ENCODE measurements at places on chromosomes 4 and X. TPM values are rescaled to one million over a fixed set of nuclear protein-coding genes. Genes with fewer than 3 reads are reported as not detected.

DNA sequence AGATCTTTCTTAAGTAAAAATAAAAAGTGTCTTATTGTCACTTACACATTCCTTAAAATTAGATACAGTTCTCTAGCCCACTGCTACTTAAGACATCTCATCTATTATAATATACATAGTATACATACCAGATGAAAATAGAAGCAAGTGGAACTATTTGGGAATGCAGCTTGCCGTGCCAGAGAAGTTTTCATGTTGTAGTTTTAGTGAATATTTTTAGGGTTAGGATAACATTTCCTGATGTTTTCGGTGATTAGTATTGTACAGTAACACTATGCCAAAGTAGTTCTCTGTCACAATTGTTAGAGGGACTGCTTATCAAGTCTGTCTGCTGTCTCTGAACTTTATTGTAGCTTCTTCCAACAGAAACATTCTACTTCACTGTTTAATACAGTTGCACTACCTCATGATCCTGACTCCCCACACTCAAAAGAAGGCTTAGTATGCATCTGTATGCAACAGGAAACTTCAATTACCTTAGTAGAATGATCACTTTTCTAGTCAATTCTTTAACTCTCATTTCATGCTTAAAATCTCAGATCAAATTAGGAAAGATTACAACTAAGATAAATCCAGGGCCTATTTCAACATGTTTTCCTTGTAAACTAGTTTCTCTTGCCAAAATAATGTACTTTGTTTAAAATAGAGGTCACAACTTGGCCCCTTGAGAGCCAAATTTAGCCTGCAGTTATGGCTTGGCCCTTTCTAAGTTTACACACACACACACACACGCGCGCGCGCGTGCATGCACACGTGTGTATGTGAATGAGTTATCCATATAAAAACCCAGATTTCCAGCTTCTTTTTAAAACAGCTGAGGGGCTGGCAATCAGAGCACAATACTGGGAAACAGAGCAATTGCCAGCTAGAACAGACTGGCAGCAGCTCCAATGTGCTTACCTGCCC lies 42.3 kb upstream of the SRPX start:
- no peak for DNase-seq

GRCh38 chrX:136708348-136708747 lies 60.4 kb downstream of the CD40LG start:
- no peak for DNase-seq

GRCh38 chr4:47485768-47486167 lies 693 bp downstream of the ATP10D start:
- no peak for DNase-seq

GRCh38 chr4:72313121-72313520 lies 255.9 kb downstream of the ADAMTS3 start:
- no peak for DNase-seq

- DNase-seq = no peak
These were observed 25.2 kb upstream of the GLOD5 start for GRCh38 chrX:48736303-48736702.

- no peak for DNase-seq
These were observed 2.8 kb downstream of the MXD4 start for GRCh38 chr4:2259036-2259540.

- DNase-seq = no peak
These were observed at the start of gene FOXP3 for GRCh38 chrX:49264460-49264859. TSS of gene FOXP3 (minus strand) at chrX:49264710. CDS start at chrX:49258505, 6,205 bp downstream.

DNA sequence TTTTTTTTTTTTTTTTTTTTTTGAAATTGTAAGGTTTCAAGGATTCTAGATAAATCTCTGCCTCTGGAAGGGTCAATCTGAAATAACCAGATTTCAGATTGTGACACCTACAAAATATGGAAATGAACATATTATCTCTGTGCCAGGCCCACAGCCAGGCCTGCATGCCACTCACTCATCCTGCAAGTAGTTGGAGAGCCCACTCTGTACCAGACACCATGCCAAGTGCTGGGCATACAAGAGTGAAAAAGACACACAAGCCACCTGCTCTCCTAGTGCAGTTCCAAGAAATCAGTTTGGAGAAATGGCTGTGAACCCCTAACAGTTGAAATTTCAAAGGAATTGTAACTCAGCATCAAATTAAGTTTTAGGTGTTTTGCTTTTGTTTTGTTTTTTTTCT lies 145.9 kb upstream of the NOCT start:
- DNase-seq = no peak

GRCh38 chrX:94686071-94686470 lies 1012.1 kb downstream of the FAM133A start:
- no peak for DNase-seq

GRCh38 chrX:53621418-53621986 lies 65.0 kb downstream of the HUWE1 start:
- no peak for DNase-seq

DNA sequence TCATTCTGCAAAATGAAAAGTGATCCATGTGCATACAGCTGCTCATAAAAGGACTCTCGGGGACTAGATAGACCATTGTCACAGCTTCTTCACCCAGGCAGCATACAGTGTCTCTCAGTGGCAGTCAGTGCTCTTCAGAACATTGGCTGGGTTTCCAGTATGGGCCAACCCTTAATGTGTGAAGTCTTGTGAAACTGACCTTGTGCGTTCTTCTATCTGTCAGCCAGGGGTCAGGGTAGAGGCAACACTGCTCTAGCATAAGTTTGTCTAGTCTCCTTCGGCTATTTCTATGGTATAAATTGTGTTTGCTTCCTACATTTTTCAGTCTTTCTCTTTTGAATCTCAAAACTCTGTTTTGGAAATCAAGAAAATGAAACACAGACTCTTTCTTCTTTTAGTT lies 37.0 kb upstream of the SMIM31 start:
- DNase-seq = no peak

DNA sequence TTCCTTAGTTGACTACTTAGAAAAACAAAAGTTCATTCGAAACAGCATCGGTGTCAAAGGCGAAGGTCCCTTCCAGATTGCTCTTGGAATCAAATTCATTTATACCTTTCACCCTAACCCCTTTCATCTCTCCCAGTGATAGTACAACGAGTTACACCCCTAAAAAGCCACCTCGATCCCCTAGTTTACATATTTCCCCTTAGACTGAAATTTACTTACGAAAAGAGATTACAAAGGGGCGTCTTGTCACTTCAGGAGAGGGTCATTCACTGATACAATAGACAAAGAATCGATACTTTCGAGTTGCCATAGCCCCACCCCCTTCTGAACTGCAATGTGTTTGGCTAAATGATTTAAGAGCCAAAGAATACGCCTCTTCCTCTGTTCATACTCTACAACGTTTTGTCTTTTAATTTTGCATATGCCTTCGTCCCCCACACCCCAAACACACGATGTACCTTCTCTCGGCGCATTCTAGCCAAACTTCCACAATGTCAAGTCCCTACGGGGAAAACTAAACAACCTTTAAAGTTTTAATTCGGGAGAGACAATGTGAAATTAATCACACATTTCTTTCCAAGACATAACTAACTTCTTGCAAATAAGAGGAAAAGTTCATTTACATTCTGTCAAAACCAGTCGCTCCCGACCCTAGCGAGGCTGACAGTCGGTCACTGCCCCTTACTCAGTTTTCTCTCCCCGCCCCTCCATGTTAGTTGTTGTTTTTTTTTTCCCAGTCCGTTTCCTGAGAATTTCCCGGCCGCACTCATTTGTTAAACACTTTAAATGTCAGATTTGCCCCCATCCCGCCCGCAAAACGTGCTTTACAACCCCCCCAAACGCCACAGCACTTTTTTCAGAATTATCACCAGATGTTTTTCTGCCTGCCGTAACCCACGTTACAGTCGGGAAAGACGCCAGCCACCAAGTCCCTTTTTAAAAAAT lies 88.6 kb downstream of the HPRT1 start:
- DNase-seq = no peak

DNA sequence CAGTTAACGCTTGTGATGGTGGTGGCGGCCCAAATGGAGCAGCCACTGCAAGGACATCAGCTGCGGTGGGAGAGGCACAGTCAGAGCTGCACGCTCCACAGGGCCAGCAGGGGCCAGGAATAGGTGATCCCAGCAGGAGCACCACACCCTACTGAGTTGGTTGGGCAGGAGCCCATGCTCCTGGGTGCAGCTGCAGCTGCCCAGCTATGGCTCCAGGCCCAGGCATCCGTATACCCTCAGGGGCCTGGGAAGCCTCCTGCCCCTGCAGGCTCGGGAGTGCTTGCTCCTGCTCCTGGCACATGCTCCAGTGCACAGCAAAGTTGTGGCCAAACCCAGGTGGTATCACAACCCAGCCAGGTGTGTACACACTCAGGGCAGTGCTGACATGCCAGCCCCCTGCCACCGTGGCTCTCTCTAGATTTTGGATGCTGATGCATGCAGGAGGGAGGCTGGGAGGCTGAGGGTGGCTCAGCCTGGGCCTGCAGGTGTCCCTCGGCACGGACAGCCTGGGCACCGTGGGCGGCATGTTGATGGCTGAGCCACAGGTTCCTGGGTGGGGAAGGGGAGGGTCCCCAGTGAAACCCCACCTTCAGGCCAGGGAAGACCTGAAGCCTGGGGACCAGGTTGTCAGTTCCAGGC lies 150.2 kb downstream of the CXXC4 start:
- no peak for DNase-seq

DNA sequence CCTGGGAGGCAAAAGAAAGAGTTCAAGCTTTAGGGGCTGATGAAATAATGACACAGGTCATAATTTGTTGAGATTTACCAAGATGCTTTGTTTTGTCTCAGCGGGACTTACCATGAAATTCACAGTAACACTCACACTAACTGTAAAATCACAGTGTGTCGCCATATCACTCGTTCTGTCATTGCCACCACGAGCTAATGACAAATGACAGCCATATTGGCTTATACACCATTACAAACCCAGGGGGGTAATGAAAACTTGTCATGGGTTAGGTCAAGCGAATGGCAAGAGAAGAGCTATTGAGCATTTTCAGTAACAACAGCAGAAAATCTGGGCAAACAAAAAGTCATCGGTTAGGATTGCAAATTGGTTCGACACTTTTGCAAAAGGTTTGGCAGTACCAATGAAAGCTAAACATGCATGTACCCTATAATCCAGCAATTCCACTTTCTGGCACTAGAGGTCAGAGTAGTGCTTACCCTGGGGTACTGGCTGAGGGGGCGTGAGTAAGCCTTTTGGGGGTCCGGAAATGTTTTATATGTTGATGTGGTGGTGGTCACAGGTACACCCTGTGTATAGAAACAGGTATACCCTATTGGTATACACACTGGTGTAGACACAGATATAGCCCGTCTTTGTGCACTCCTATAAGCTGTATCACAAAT lies 83.9 kb upstream of the RAI2 start:
- DNase-seq = peak; percentile 11

DNA sequence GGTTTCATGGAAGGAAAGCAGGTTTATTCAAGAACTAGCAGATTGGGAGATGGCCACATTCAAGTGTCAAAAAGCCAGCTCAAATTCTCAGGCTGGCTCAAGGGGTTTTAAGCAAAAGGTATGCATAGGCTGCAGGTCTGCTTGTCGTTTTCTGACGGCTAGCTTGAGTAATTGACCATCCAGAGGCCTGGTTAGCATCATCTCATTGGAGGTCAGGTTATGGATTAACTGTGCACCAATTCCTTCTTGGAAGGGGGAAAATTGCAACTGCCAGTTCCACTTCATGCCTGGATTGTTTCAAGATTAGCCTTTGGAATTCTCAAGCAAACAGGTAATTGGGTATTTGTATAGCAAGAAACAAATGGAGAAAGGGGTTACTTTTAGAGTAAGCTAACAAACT lies 62.1 kb downstream of the FUNDC1 start:
- no peak for DNase-seq

DNA sequence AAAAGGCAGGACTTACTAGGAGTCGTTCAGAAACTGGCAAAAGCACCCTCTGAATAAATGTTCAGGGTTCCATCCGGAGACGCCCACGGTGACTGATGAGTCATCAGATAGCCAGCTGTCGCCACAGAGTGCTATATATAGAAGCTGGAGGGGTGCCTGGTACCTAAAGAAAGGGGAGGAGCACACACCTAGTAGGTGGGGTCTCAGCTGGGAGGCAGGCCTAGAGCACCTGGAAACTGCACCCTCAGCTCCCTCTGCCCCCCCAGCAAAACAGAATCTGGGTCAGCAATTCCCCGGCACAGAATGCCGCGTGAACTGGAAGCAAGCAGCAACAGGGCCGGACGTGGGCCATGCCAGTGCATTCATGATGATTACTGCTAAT lies 242.0 kb downstream of the BCOR start:
- DNase-seq = peak; percentile 45

DNA sequence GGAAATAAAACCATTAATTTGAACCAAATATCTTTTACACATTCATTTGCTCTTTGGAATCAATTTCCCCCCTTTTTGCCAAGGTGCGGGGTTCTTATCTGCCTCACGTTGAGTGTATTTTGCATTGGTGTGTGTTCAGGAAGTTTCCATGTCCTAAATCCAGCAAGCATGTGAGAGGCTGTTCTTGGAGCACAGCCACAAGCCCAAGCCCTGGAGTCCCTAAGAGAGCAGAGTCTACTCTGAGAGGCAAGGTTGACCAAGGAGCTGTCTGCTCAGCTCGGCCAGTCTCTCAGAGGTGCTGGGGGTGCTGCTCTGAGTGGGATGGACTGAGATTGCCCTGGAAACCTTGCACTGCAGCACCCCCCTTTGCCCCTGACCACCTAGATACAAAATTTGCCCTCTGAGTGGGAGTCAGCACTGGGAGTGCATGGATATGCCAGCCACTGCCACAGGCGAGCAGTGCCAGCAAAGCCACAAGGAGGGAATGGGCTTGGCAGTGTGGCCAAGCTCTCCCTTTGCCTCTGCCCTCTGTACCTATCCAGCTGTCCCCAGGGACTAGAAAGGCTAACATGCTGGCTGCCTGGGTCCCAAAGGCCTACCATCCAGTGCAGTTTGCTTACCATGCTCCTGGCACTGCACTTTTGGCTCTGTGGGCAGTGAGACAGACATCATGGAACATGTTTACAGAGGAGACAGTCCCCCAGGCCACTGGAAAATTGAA lies 20.5 kb upstream of the FAM193A start:
- no peak for DNase-seq

- no peak for DNase-seq
These were observed 82.2 kb downstream of the DCLK2 start for GRCh38 chr4:150160473-150160872.

GRCh38 chrX:39214387-39215126 lies 413.3 kb downstream of the MID1IP1 start:
- DNase-seq = no peak

- no peak for DNase-seq
These were observed 13.3 kb downstream of the LRPAP1 start for GRCh38 chr4:3518941-3519340.

DNA sequence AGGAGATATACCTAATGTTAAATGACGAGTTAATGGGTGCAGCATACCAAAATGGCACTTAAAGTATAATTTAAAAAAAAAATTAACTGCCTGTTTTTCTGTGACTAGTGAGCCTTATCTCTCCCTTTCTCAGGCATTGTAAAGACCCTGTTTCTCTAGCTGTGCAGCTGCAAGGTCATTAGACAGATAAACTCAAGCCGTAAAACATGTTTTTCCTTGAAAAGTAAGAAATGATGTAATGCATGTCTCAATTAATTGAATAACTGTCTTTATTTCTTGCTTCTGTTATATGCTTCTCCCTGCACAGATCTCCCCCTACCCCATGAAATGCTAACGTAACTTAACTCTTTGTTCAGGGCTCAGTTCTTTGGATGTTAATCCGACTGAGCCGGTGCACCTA lies 10.5 kb downstream of the TBC1D19 start:
- DNase-seq = no peak

GRCh38 chr4:176735300-176735699 lies 57.4 kb downstream of the VEGFC start:
- no peak for DNase-seq

Gene UGT2A1
- total RNA-seq = not detected

Gene SPARCL1
- total RNA-seq = not detected

Gene SOX3
- not detected for total RNA-seq

Gene CT55
- not detected for total RNA-seq

Gene EFHC2
- total RNA-seq = 0.95 TPM

Gene HUWE1
- total RNA-seq = 347 TPM

Gene LRCH2
- not detected for total RNA-seq

Gene ANOS1
- 0.33 TPM for total RNA-seq

Gene MTMR1
- 49.1 TPM for total RNA-seq

Measured in Calu3 (cell line).